ENCODE measurements at places on chromosomes 13 and 19.

- DNase-seq = no peak
These were observed 538 bp downstream of the LSM4 start for GRCh38 chr19:18322318-18322758.

DNA sequence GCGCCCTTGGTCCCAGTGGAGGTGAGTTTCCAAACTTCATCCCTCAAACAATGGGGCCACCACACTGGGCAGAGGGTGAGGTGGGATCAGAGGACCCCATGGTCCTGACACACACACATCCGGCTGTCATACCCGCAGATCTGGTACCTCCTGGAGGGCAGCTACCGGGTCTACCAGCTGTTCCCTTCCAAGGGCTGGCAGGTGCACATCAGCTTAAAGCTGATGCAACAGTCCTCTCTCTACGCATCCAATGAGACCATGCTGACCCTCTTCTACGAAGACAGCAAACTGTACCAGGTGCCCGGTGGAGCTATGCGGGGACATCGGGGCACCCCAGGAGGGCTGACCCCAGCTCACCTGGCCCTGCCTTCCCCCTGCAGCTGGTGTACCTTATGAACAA lies 14.0 kb upstream of the PSMD8 start:
- no peak for DNase-seq

DNA sequence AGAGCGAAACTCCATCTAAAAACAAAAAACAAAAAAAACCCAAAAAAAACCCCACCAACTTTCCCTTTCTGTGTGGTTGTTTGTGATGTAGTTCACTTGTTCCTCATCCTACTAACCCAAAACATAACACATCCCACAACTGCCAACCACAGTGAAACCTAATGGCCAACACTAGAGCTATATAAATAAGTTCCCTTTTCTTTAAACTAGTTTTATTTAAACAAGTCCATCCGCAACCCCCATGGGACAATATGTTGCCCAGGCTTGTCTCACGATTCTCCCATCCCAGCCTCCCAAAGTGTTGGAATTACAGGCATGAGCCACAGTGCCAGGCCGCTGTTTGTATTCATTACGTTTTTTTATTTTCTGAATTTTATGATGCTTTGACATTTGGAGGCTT lies 71.2 kb upstream of the ADGRE5 start:
- DNase-seq = no peak

- DNase-seq = no peak
These were observed 41.2 kb downstream of the CEP89 start for GRCh38 chr19:32930567-32930966.

- no peak for DNase-seq
These were observed 4.1 kb downstream of the SWSAP1 start for GRCh38 chr19:11378319-11379189.

DNA sequence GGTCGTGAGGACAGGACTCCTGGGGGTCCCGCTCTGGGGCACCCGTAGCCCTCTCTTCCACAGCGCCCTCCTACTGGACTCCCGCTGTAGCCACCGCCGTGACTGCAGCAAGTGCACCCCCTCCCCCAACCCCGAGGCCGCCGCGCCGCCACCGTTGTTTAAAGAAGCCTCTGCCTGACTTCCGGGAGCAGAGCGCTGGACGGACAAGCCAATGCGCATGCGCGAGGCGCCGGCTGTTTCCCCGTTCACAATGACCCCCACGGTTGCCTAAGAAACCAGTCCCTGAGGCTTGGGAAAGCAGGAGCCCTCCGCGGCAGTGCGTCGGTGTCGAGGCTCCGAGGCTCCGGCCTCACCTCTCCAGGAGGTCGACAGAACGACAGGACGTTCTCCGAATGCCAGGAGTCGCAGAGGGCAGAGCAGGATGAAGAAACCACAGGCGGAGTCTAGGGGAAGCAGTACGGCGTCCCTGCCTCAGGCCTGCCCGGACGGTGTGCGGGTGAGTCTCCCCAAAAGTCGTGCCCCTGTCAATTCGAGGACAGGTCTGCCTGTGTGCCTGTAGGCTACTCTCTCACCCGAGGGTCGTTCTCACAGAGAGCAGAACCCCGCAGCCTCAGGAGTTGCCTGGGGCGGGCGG lies 70.5 kb upstream of the ZNF420 start:
- DNase-seq = peak; percentile 64

GRCh38 chr19:23788411-23788810 lies 29.7 kb upstream of the ZNF681 start:
- no peak for DNase-seq

- DNase-seq = peak; percentile 74
These were observed 13.8 kb upstream of the EHD2 start for GRCh38 chr19:47699360-47699917.

- DNase-seq = no peak
These were observed 9.4 kb upstream of the FBXW9 start for GRCh38 chr19:12705654-12706331.

DNA sequence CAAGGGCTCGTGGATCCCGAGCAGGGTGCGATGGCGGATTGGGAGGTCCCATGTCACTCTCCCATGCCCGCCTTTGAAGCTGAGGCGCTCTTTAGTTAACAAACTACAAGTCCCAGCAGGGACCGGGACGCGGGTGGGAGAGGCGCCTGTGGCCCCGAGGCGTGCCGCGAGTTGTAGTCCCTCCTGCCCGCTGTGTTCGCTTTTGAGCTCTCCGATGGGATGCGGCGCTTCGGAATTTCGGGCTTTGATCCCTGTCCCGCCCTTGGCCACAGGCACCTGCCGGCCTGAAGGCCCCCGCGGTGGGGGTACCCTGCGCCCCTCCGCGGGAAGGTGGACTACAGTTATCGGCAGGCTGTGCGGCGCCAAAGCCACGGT lies 11.0 kb downstream of the CYTH2 start:
- peak; percentile 77 for DNase-seq

GRCh38 chr13:114017028-114017630 lies 43.3 kb upstream of the C13orf46 start:
- DNase-seq = no peak

- no peak for DNase-seq
These were observed 147.5 kb downstream of the NDFIP2 start for GRCh38 chr13:79628463-79628862.

- no peak for DNase-seq
These were observed 885 bp downstream of the TGFB1 start for GRCh38 chr19:41352609-41353465.

- no peak for DNase-seq
These were observed 1181.9 kb downstream of the OLFM4 start for GRCh38 chr13:54210397-54211049.

DNA sequence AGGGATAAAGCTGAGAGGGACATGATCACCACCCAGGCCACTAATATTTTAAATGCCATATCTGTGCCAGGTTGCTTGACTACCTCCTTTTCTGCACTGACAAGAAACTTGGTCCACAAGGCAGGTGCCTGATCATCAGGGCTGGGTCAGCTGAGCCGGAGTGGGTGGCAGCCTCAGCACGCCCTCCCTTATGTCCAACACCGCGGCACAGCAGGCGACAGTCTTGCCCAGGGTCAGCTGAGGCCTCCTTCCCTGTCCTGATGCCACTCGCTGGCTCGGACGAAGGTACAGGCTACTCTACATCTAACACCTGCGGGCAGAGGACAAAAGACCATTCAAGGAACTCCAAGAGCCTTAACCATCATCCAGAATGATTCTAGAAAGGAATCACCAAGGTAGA lies 16.9 kb downstream of the ZC3H4 start:
- no peak for DNase-seq

DNA sequence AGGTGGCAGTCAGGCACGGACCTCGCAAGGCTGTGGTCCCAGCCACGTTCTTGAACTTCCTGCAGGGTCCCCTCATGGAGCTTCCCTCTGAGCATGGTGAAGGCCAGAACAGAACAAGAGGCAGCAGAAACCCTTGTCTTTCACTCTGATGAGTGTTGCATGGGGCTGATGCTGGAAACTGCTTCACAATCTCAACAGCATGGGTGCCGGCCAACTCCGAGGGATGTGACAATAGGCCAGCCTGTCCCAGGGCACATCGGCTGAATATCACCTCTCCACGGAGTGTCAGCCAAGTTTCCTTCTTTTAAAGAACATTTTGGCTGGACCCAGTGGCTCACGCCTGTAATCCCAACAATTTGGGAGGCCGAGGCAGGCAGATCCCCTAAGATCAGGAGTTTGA lies 173.9 kb downstream of the FOXO1 start:
- DNase-seq = no peak

All from frontal cortex (tissue), 4 donors.